ENCODE measurements at places on chromosomes 6 and 20. TPM values are rescaled to one million over a fixed set of nuclear protein-coding genes. Genes with fewer than 3 reads are reported as not detected.

The ADGRB3 gene
- total RNA-seq, result 0.11 TPM

DNA sequence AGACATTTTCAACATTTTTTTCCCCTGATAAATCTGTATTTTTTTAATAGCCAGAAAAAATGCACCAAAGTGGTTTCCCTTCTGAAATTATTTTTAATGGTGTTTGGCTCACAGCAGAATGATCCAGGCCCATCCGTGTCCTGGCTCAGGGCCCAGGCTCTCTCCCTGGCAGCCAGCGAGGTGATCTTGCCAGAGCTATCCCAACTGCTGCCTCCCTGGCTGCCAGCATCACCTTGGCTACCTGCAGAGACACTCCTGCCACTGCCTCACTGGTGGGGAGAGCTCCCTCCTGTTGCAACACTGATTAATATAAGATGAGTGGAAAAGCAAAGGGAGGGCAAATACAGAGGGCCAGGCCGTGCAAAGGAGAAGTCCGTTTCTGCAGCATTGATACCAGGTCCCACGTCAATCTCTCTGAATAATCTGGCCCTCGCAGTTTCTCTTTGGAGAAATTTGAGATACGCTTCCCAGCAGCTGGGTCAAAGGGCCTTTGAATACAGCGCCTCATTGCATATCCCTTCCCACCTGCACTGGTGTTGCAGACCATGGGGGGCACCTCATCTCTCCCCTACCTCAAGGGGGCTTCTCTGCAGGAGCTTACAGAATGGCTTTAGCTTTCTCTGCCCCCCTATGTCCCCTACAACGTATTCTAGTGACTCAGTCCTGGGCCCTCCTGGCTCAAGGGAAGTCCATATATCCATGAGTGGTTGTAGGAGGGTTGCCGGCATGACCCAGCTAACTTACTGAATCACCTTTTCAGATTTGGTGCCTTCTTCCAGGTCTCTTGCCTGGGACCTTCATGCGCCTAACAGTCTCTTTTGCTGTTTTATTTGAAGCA lies 12.8 kb upstream of the DSTN start:
- peak; percentile 84 for DNase-seq

GRCh38 chr6:36692220-36692619 lies 5.4 kb upstream of the RAB44 start:
- no peak for DNase-seq

DNA sequence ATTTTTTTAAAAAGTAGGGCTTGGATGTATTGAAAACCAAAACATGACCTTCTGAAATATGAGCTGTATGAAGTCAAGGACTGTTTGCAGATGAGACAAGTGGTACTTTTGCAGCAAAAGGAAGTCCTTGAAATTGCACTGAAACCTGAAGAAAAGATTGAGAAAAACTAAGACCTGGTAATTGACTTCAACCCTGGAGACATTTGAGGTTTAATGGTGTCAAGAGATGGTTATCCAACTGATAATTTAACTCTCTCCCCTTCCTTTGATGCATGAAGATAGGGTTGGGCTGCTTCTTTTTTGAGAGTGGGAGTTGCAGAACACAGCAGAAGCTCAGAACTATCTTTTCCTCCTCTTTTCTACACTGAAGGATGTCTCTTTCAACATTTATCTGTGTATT lies 180.9 kb upstream of the DTNBP1 start:
- DNase-seq, result no peak

GRCh38 chr6:41636833-41637193 lies 1.5 kb upstream of the MDFI start:
- DNase-seq, result peak; percentile 91

DNA sequence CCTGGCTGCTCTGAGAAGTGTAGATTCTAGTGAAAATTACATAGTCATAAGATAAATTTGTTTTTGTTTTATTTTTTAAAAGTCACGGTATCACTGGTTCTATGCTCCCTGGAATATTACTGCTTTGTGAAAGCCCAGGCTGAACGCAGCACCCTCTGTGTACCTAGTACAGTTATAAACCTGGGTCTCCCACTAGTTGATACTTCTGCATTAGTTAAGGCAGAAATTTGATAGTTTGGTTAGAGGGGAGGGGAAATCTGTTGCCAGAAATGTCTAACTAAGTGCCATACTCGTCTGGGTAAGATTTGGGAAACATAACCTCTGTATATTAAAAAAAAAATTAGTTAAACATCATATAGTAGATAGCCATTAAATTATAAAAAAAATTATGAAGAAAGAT lies 110.6 kb upstream of the TRAF3IP2 start:
- DNase-seq, result no peak

The AVP gene
- total RNA-seq, result not detected

DNA sequence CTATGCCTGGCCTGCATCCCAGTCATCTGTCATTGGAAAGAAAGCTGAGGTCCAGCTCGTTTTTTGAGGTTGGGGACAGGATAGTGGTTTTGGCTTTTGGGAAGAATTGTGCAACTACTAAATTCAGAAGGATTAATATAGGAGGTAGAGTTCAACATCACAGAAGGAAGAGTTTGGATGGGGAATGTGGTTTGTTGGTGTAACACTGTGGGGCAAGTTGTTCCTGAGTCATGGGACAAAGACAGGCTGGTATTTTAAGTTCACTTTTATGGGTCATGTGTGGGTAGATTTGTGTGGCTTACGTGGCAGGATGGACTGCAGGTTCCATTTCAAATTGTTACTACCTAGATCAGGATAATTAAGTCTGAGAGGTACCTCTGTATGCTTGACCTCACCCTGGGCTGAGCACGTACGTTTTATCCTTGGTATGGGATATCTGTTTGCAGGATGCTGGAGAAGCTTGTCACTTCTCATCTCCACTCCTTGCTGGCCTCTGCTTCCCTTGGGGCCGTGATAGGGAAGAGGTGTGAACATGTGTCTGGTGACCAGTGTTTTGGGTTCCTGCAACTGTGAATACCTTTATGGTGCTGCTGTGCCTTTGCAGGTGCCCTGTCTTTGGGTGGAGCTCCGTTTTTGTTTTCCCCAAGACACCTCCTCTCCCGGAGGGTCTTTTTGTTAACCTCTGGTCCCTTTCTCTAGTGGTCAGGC lies 177.6 kb downstream of the JARID2 start:
- peak; percentile 79 for DNase-seq

DNA sequence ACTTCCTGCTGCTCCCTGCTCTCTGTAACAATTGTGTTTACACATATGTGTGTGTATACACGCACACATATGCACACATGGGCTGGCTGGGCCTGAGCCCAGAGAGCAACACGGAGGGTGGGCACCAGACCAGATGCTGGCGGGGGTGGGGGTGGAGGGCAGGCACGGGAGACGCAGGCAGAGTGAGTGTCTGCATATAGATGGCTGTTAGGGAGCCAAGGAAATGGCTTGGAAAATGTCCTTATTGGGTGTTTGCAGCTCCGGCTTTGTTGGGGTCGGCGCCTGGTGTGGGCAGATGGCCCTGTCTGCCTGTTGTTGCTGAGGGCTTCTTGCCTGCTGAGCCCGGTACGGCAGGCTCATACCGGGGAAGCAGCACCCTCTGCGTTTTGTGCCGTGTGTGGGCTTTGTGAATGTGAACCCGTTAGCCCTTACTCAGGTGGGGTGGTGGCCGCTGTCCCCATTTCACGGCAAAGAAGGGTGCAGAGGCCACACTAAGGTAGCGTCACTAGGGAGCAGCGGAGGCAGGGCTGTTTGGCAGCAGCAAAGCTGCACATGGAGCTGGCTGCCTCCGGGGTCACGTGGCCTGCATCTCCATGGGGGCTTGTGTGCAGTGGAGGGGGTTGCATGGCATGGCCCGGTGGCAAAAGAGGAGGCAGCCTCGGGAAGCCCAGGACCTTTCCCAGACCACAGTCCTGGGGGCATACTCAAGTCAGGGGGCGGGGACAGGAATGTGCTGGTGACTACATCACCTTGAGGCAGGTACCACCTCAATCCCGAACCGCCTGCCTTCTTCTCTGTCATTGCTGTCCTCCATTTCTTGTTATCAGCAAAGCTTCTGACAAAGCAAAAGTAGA lies 47.4 kb upstream of the SRF start:
- no peak for DNase-seq

- no peak for DNase-seq
These were observed 130.8 kb downstream of the TPBG start for GRCh38 chr6:82494367-82494766.

- no peak for DNase-seq
These were observed 380.1 kb downstream of the THBS2 start for GRCh38 chr6:168873278-168874190.

GRCh38 chr6:146551545-146551944 lies 7.9 kb downstream of the RAB32 start:
- DNase-seq, result no peak

DNA sequence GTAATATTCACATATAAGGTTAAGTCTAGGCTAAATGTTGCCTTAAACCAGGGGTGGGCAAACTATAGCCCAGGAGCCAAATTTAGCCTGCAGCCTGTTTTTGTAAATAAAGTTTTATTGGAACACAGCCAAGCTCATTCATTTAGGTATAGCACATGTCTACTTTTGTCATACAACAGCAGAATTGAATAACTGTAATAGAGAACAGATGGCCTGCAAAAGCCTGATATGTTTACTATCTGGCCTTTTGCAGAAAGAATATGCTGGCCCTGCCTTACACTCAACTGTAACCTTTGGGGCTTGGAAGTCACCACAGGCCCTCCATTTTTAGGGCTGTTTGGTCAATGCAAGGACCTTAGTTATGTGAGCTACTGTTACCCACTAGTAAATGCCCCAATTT lies 17.7 kb upstream of the BCLAF1 start:
- no peak for DNase-seq

- no peak for DNase-seq
These were observed 144.4 kb downstream of the PHACTR3 start for GRCh38 chr20:59748619-59749191.

The THBD gene
- total RNA-seq, result 3.1 TPM

The PGC gene
- total RNA-seq, result not detected

- DNase-seq, result no peak
These were observed 15.9 kb downstream of the OR2A4 start for GRCh38 chr6:131685266-131685780.

The KHDC1L gene
- total RNA-seq, result 0.80 TPM

DNA sequence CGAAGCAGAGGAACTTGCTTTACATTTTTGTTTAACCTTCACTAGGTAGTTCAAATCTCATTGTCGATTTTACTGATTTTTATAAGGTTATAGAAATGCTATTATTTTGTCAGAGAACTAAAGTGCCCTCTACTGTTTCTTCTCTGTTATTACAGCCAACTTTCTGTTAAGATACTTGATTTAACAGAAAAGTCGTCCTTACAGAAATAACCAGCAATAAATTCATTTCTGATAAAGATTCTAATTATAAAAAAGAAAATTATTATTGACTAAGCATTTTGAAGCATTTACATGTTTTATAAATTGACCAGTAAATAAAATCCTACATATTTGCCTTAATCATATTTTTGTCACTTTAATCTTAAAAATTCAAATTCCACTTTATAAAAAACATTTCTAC lies 60.8 kb downstream of the OGFRL1 start:
- DNase-seq, result peak; percentile 65

The TFEB gene
- total RNA-seq, result 5.5 TPM

Data from PC-3 (cell line).